ENCODE measurements at places on chromosomes 2 and 18. TPM values are rescaled to one million over a fixed set of nuclear protein-coding genes. Genes with fewer than 3 reads are reported as not detected.

- no peaks in the 10 kb centered on the region for H3K36me3 ChIP-seq
- H3K4me1 ChIP-seq: peaks cover 17% of the 10 kb centered on the region
- no peaks in the 10 kb centered on the region for H3K27me3 ChIP-seq
- no peak overlapping the region for H3K4me3 ChIP-seq
- peak overlapping the region; percentile 6 for H3K27ac ChIP-seq
Observed at GRCh38 chr2:207801259-207801658, 31.6 kb upstream of the FZD5 start.

DNA sequence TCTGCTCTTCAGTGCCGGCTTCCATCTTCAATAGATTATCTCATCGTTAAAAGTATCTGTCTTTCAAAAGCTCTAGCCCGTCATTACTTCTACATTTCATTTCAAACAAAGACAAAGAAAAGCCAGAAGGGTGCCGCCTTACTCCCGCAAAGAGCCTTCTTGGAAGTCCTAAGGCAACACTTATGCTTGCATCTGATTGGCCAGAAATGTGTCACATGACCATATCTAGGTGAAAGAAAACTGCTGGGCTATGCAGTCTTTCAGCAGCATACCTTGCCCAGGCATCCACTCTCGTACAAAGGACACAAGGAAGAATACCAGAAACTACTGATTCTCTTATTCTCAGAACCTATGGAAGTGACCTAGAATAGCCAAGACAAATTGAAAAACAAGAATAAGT is 217.1 kb upstream of the SLC35G4 start:
- no peak overlapping the region for H3K27ac ChIP-seq
- H3K4me3 ChIP-seq: no peak overlapping the region
- H3K4me1 ChIP-seq: no peaks in the 10 kb centered on the region
- H3K36me3 ChIP-seq: no peaks in the 10 kb centered on the region
- no peak for DNase-seq

GRCh38 chr18:64219517-64219916 is 70.6 kb upstream of the LINC00305 start:
- DNase-seq: no peak
- H3K36me3 ChIP-seq: no peaks in the 10 kb centered on the region
- no peaks in the 10 kb centered on the region for H3K27me3 ChIP-seq

The CAVIN2 gene
- 21.0 TPM for total RNA-seq

Data from stomach (tissue), 19 donors.